ENCODE measurements at places on chromosomes 2 and 18.

- no peak for DNase-seq
Observed at GRCh38 chr18:22505141-22505591, 87.5 kb upstream of the CTAGE1 start.

GRCh38 chr2:96113367-96113677 lies 3.0 kb downstream of the ADRA2B start:
- no peak for DNase-seq

GRCh38 chr2:160207804-160208654 lies 8.0 kb upstream of the ITGB6 start:
- no peak for DNase-seq

- no peak for DNase-seq
Observed at GRCh38 chr2:23545396-23545795, 160.4 kb downstream of the KLHL29 start.

- no peak for DNase-seq
Observed at GRCh38 chr2:15170070-15170775, 390.9 kb downstream of the NBAS start.

DNA sequence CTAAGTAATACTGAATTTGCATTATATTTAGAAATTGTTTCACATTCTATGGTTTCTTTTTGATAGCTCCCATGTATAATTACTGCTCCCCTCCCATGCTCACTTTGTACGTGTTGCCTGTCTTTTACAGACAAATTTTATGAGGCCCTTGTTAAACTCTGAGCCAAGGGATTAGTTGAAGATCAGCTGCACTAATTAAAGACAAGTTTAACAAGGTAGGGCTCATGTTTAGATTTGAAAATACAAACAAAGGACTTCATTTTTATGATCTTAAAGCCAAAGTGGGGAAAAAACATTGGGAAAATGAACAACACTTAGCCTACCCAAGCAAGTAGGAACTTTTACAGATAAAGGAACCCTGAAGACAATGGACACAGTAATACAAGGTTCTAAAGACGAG lies 46.2 kb downstream of the ARHGAP28 start:
- DNase-seq, result no peak

GRCh38 chr2:223036790-223037444 lies 15.1 kb upstream of the KCNE4 start:
- DNase-seq, result no peak

DNA sequence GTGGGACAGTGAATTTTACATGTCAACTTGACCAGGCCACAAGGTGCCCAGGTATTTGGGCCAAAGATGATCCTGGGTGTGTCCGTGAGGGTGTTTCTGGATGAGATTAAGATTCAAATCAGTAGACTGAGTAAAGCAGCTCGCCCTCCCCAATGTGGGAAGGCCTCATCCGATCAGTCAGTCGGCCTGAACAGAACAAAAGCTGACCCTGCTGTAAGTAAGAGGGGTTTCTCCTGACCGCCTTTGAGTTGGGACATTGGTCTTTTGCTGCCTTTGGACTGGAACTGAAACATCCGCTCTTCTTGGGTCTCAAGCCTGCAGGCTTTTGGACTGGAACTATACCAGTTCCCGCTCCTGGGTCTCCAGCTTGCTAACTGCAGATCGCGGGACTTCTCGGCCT lies 233.3 kb downstream of the KLHL29 start:
- no peak for DNase-seq

DNA sequence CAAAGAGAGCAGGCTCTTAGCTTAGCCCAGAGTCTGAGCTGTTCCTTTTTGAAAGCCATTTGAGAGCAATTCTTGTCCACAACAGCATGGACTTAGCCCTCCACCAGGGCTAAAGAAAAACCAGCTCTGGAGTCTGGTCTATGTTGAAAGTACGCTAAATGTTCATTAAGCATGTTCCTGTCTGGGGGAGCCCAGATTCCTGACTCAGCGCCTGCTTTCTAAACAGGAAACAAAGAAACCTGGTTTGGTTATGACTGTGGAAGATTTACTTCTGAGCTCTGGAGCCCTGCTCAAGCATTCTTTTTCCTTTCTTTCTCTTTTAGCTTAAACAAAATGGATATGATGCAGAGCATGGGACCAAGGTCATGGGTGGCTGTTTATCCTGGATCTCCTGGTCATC lies 279.8 kb downstream of the RBM43 start:
- DNase-seq, result no peak

DNA sequence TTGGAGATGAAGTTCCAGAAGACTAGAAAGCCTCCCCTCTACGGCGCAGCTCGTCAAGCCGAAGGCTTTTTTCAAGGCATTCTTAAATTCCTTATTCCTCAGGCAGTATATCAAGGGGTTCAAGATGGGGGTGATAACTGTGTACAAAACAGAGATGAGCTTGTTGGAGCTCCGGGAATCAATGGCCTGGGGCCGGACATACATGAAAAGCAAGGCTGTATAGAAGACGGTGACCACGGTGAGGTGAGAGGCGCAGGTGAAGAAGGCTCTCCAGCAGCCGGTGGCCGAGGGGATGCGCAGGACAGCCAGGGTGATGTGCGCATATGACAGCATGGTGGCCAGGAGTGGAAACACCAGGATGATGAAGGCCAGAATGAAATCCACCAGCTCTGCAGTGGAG lies 8.2 kb downstream of the OR6B3 start:
- no peak for DNase-seq

DNA sequence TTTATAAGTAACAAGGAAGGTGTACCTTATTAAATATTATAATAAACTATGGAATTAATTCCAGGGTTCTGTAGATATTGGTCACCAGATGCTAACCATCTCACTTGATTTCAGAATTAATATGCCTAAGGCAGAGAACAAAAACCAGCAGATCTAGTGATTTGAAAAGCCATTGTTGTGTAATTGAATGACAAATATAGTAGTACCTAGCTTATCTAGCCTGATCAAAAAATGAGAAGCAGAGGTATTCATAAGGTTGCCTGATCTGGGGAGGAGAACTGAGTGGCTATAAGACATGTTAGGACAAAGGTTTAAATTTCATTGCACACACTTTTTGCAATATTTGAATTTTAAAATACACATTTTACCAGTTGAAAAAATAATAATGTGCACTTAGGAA lies 132.0 kb upstream of the UBE2E3 start:
- DNase-seq, result no peak

- no peak for DNase-seq
Observed at GRCh38 chr2:40303746-40304145, 148.1 kb downstream of the SLC8A1 start.

DNA sequence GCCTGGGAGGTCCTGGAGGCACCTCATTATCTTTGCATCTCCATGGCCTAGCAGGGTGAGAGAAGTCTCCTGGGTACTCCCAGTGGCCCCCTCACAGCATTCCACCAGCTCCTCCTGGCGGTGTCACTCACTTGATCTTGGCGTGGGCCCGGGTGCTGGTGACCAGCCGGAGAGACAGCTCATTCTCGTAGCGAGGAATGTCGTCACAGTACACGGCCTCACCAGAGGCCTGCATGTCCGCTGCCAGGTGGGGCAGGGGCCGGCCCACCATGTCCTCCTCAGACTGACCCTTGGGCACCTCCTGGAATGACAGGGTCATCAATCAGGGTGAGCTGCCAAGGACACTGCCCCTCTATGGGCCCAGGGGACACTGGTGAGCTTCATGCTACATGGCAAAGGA lies 42.4 kb downstream of the XDH start:
- no peak for DNase-seq
